Stomach (tissue), 19 donors: ENCODE measurements at places on chromosomes 1 and 21. TPM values are rescaled to one million over a fixed set of nuclear protein-coding genes. Genes with fewer than 3 reads are reported as not detected.

The FMO1 gene
- 3.2 TPM for polyA plus RNA-seq

DNA sequence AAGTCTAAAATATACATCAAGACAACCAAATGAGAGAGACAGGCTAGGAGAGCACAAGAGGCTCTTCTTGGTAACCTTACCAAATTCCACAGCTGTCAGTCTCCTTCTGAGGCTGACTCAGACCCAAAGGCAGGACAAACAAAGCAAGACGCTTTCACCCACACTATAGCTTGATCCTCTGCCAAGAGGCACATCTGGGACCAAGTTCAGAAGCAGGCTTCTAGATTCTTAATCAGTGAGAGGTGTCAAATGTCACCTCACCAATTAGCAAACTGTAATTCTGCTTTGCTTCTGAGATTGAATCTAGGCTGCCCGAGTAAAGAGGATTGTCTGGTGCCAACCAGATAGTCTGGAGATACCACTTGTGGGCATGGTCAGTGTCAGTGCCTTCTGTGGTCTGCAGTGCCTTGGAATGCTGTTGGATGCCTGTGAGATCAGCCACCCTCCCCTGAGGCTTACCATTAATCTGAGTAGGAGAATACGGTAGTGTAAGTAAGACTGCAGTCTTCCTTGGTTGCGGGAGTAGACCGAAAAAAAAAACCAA, 151.0 kb downstream of the FMN2 start:
- no peaks in the 10 kb centered on the region for H3K36me3 ChIP-seq
- no peaks in the 10 kb centered on the region for H3K27me3 ChIP-seq
- H3K4me3 ChIP-seq = no peak overlapping the region
- H3K27ac ChIP-seq = no peak overlapping the region

DNA sequence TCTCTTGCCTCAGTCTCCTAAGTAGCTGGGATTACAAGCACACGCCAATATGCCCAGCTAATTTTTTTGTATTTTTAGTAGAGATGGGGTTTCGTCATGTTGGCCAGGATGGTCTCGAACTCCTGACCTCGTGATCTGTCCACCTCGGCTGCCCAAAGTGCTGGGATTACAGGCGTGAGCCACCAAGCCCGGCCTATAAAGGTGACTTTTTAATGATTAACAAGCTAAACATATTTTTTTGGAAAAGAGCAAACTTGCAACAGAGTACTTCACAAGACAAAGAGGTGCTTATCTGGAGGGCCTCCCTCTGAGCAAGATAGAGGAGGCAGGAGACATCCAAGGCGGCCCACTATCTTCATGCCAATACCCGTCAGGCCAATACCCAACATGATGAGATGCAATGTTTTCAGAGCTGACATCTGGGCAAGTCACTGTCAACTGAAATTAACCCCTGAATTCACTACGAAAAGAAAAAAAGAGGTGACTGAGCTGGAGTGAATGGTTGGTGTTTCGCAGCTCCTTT, 10.5 kb downstream of the BCAR3 start:
- no peak for DNase-seq
- H3K27ac ChIP-seq = peak overlapping the region; percentile 77
- H3K4me1 ChIP-seq = peaks cover 97% of the 10 kb centered on the region
- no peaks in the 10 kb centered on the region for H3K27me3 ChIP-seq

The FAM131C gene
- polyA plus RNA-seq = not detected

The TMIGD3 gene
- polyA plus RNA-seq = 1.2 TPM

The UMODL1 gene
- not detected for polyA plus RNA-seq

DNA sequence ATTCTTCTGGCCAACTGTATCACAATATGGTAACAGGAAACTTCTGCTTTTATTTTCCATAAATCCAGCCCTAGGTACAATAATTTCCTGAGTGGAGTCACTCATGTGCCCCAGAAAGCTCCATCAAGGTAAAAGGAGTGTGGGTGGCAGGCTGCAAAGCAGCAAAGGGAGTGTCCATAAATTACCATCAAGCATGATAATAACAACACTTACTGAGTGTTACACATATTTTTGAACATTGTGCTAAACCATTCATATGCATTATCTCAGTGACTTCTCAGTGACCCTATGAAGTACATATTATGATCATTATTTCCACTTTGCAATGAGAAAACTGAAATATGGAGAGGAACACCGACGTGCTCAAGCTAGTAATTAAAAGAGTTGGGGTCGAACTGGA, 149.2 kb upstream of the PLXNA2 start:
- H3K4me1 ChIP-seq = no peaks in the 10 kb centered on the region
- H3K36me3 ChIP-seq = no peaks in the 10 kb centered on the region
- no peak overlapping the region for H3K27ac ChIP-seq
- no peaks in the 10 kb centered on the region for H3K27me3 ChIP-seq
- H3K4me3 ChIP-seq = no peak overlapping the region
- DNase-seq = no peak

The TSPAN2 gene
- 13.4 TPM for polyA plus RNA-seq

The ILDR2 gene
- polyA plus RNA-seq = 0.06 TPM

The DMRTA2 gene
- 1.6 TPM for polyA plus RNA-seq

- no peak for DNase-seq
- no peaks in the 10 kb centered on the region for H3K27me3 ChIP-seq
- no peaks in the 10 kb centered on the region for H3K36me3 ChIP-seq
- peak overlapping the region; percentile 12 for H3K27ac ChIP-seq
- H3K4me1 ChIP-seq = peaks cover 5% of the 10 kb centered on the region
- no peak overlapping the region for H3K4me3 ChIP-seq
Measured at GRCh38 chr1:55716610-55717009, 501.4 kb upstream of the USP24 start.

The MTARC1 gene
- 5.8 TPM for polyA plus RNA-seq

DNA sequence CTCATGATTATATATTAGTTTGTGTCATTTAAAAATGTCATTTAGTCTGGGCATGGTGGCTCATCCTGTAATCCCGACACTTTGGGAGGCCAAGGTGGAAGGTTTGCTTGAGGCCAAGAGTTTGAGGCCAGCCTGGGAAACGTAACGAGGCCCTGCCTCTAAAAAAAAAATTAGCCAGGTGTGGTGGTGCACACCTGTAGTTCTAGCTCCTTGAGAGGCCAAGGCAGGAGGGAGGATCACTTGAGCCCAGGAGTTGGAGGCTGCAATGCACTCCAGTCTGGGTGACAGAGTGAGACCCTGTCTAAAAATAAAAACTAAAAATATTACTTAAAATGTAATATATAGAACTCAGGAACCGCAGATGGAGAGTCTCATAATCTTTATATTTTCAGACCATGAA, 34.6 kb downstream of the RUNX3 start:
- no peaks in the 10 kb centered on the region for H3K27me3 ChIP-seq
- no peak overlapping the region for H3K27ac ChIP-seq
- H3K4me1 ChIP-seq = no peaks in the 10 kb centered on the region
- H3K36me3 ChIP-seq = no peaks in the 10 kb centered on the region
- peak; percentile 7 for DNase-seq
- no peak overlapping the region for H3K4me3 ChIP-seq

DNA sequence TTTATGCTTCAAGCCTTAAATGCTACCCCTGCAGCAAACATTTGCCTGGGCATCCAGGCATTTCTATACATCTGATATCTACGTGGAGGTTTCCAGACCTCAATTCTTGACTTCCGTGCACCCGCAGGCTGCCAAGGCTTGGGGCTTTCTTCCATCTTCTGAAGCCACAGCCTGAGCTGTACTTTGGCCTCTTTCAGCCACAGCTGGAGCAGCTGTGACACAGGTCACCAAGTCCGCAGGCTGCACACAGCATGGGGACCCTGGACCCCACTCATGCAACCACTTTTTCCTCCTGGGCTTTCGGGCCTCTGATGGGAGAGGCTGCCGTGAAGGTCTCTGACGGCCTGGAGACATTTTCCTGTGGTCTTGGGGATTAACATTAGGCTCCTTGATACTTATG, 5.4 kb upstream of the HAO2 start:
- H3K4me1 ChIP-seq = no peaks in the 10 kb centered on the region
- no peaks in the 10 kb centered on the region for H3K27me3 ChIP-seq
- DNase-seq = no peak
- H3K4me3 ChIP-seq = no peak overlapping the region

DNA sequence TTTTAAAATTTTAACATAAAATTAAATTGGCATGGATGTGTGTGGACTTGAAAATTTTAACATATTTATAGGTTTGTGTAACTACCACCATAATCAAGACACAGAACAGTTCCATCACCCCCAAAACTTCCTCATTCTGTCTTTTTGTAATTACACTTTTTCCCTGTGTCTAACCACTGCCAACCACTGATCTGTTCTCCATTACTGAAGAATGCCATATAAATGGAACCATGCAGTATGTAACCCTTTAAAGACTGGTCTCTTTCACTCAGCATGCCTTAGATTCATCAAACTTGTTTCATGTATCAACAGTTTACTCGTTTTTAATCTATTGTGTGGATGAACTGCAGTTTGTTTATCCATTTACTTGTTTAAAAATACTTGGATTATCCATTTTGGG, 13.0 kb upstream of the AHCYL1 start:
- no peak for DNase-seq
- H3K4me3 ChIP-seq = no peak overlapping the region
- H3K27me3 ChIP-seq = no peaks in the 10 kb centered on the region
- no peaks in the 10 kb centered on the region for H3K4me1 ChIP-seq
- H3K36me3 ChIP-seq = no peaks in the 10 kb centered on the region
- no peak overlapping the region for H3K27ac ChIP-seq

The GTF2B gene
- polyA plus RNA-seq = 26.1 TPM

The LCE1B gene
- polyA plus RNA-seq = not detected

The IFI44 gene
- polyA plus RNA-seq = 27.4 TPM

DNA sequence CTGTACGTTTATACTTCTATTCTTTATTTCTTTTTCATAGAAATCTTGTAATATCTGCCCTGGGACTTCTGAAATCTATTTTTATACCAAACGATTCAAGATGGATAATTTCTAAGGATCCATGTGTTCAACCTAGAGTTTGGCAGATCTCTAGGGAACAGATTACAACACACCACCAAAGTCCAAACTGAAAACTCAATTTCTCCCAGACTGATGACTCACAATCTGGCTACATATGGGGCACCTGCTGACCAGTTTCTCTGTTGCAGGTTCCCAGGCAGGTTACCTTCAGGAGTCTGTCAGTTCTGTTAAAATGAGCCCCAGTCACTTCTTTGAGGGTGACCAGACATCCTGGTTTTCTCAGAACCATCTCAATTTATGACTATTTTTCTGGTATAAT, 439.4 kb downstream of the GPATCH2 start:
- H3K4me3 ChIP-seq = no peak overlapping the region
- no peak for DNase-seq

DNA sequence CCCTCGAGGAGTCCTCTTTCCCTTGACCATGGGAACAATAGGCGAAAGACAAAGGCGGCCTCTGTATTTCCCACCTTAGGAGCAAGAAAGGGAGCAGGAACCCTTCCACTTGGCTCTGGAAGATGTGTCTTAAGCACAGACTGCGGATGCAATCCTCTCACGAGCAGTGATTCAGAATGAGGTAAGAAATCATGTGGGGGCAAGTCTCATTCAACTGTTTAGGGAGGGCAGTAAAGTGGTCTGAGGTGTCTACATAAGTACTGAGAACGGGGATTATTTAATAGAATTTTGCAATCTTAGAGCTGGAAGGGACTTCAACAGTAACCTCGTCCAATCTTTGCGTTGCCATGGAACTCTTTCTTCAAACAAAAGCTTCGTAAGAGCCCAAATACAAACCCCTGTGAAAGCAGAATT, 1.6 kb upstream of the DYRK3 start:
- peak overlapping the region; percentile 91 for H3K27ac ChIP-seq
- H3K4me3 ChIP-seq = no peak overlapping the region
- DNase-seq = no peak
- H3K4me1 ChIP-seq = peaks cover 9% of the 10 kb centered on the region

GRCh38 chr1:25651036-25651640, 34.5 kb downstream of the MAN1C1 start:
- no peak for DNase-seq
- no peak overlapping the region for H3K4me3 ChIP-seq
- H3K27ac ChIP-seq = no peak overlapping the region
- H3K27me3 ChIP-seq = no peaks in the 10 kb centered on the region

DNA sequence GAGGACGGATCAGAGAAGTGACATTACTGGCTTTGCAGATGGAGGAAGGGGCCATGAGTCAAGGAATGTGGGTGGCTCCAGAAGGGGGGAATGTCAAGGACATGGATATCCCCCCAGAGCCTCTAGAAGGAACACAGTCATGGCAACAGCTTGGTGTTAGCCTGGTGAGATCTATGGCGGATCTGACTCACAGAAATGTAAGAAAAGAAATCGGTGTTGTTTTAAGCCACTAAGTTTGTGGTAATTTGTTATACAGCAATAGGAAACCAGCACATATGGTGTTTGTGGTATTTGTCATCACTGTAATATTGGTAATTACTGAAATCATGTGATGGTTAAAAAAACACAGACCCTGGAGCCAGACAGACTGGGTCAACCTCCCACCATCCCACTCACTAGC, 236.2 kb downstream of the SETD4 start:
- no peaks in the 10 kb centered on the region for H3K4me1 ChIP-seq
- no peak overlapping the region for H3K27ac ChIP-seq
- DNase-seq = no peak
- peaks cover 3% of the 10 kb centered on the region for H3K27me3 ChIP-seq
- no peaks in the 10 kb centered on the region for H3K36me3 ChIP-seq

- H3K27ac ChIP-seq = no peak overlapping the region
- no peaks in the 10 kb centered on the region for H3K27me3 ChIP-seq
- no peaks in the 10 kb centered on the region for H3K4me1 ChIP-seq
- DNase-seq = no peak
- H3K4me3 ChIP-seq = no peak overlapping the region
- H3K36me3 ChIP-seq = no peaks in the 10 kb centered on the region
Measured at GRCh38 chr1:213292614-213293013, 241.6 kb downstream of the RPS6KC1 start.

The MACF1 gene
- 26.8 TPM for polyA plus RNA-seq

The RHD gene
- polyA plus RNA-seq = not detected

DNA sequence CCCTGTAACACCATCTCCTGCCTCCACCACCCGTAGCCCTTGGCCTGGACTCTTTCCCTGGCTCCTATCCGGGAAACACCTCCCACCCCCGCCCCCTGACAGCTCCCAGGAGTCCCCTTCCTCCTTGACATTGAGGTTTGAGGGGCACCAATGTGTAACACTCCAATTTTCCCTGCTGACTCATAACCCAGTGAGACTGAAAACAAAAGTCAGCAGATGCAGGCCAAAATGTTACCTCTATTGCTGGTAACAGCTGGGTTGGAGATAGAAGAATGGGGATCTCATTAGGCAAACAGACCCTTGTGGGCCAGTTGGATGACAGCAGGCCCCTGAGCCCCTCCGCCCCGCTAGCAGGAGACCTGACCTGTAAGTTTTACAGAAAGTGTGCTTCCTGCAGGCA, 237.2 kb downstream of the KAZN start:
- no peak overlapping the region for H3K4me3 ChIP-seq
- H3K36me3 ChIP-seq = no peaks in the 10 kb centered on the region
- H3K27ac ChIP-seq = no peak overlapping the region
- no peaks in the 10 kb centered on the region for H3K27me3 ChIP-seq
